A549 treated with RU486 at 1 μM for 4 hours (cell line): ENCODE measurements at places on chromosomes 5 and 9. TPM values are rescaled to one million over a fixed set of nuclear protein-coding genes. Genes with fewer than 3 reads are reported as not detected.

ADAMTS2 gene
- total RNA-seq, result 0.03 to 0.19 TPM (median 0.09 TPM) in 4 of 5 replicates, not detected in the other

ZDHHC11 gene
- 10.0 to 18.7 TPM (median 16.9 TPM) in 5 replicates for total RNA-seq

CKMT2 gene
- total RNA-seq, result not detected in 5 replicates

TMEM167A gene
- total RNA-seq, result 58.0 to 88.2 TPM (median 79.5 TPM) in 5 replicates

ZNF354C gene
- total RNA-seq, result 0.53 to 0.85 TPM (median 0.69 TPM) in 5 replicates

HNRNPA0 gene
- 42.1 to 55.8 TPM (median 53.1 TPM) in 5 replicates for total RNA-seq

SLC34A3 gene
- 0.07 to 0.08 TPM (median 0.07 TPM) in 3 of 5 replicates, not detected in the others for total RNA-seq

PPP3R2 gene
- not detected in 5 replicates for total RNA-seq

ZNF608 gene
- total RNA-seq, result 0.32 to 0.61 TPM (median 0.35 TPM) in 5 replicates

LHFPL2 gene
- 39.0 to 60.7 TPM (median 56.2 TPM) in 5 replicates for total RNA-seq

SOX30 gene
- total RNA-seq, result 0.06 to 0.09 TPM in 2 of 5 replicates, not detected in the others

FAM200C gene
- 1.0 to 2.2 TPM (median 2.0 TPM) in 5 replicates for total RNA-seq

LCN1 gene
- total RNA-seq, result not detected in 5 replicates

MEF2C gene
- 0.01 to 0.07 TPM (median 0.02 TPM) in 3 of 5 replicates, not detected in the others for total RNA-seq

ANKRD34B gene
- total RNA-seq, result 0.02 to 0.06 TPM (median 0.05 TPM) in 3 of 5 replicates, not detected in the others

PHYKPL gene
- 6.3 to 9.1 TPM (median 7.7 TPM) in 5 replicates for total RNA-seq

RHOBTB3 gene
- total RNA-seq, result 5.4 to 10.4 TPM (median 7.5 TPM) in 5 replicates

CARD9 gene
- 0.42 to 1.9 TPM (median 0.95 TPM) in 5 replicates for total RNA-seq

FOXD4L3 gene
- total RNA-seq, result 0.07 to 0.29 TPM (median 0.09 TPM) in 5 replicates

NRG2 gene
- 1.8 to 2.8 TPM (median 2.1 TPM) in 5 replicates for total RNA-seq

APBA1 gene
- 0.16 to 0.51 TPM (median 0.24 TPM) in 5 replicates for total RNA-seq

SMIM33 gene
- not detected in 5 replicates for total RNA-seq

SYNPO gene
- total RNA-seq, result 20.6 to 28.6 TPM (median 26.2 TPM) in 5 replicates

FYB1 gene
- total RNA-seq, result 8.0 to 19.0 TPM (median 13.3 TPM) in 5 replicates

ABO gene
- total RNA-seq, result not detected in 5 replicates

FOXD4 gene
- 0.31 to 0.56 TPM (median 0.38 TPM) in 5 replicates for total RNA-seq

GABRA1 gene
- not detected in 5 replicates for total RNA-seq

PTGER4 gene
- 0.70 to 1.0 TPM (median 0.94 TPM) in 5 replicates for total RNA-seq

SHOC1 gene
- not detected in 5 replicates for total RNA-seq

SH2D3C gene
- 0.06 to 0.11 TPM (median 0.07 TPM) in 3 of 5 replicates, not detected in the others for total RNA-seq

DOCK8 gene
- 0.21 to 0.72 TPM (median 0.31 TPM) in 5 replicates for total RNA-seq

OR1Q1 gene
- not detected in 5 replicates for total RNA-seq

MZB1 gene
- not detected in 5 replicates for total RNA-seq

GABRA6 gene
- total RNA-seq, result not detected in 5 replicates

SRD5A1 gene
- total RNA-seq, result 15.5 to 33.2 TPM (median 31.1 TPM) in 5 replicates

CBY3 gene
- not detected in 5 replicates for total RNA-seq

GABBR2 gene
- total RNA-seq, result 0.08 to 0.49 TPM (median 0.15 TPM) in 5 replicates

CCNG1 gene
- 53.6 to 66.2 TPM (median 60.7 TPM) in 5 replicates for total RNA-seq

CTSV gene
- total RNA-seq, result 10.4 to 14.9 TPM (median 12.9 TPM) in 5 replicates

RNF183 gene
- 0.09 to 0.15 TPM in 2 of 5 replicates, not detected in the others for total RNA-seq
